ENCODE measurements at places on chromosomes 16 and 17.

- no peak for DNase-seq
Observed at GRCh38 chr16:67173808-67174705, 3.7 kb downstream of the NOL3 start.

DNA sequence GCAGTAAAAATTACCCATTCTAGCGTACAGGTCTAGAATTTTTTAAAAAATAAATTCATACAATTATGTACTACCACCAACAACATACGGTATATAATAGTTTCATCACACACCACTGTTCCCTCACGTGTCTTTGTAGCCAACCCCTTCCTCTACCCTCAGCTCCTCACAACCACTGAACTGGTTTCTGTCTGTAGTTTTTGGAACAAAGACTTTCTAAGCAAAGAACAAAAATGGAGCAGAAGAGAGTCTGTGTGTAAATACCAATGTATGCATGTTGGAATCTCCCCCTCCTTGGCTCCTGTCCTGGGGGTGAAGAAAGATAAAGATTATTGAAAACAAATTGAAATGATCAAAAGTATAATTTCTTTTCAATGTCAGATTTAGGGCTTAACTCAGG, 31.9 kb upstream of the CCR7 start:
- DNase-seq: no peak

GRCh38 chr16:51691109-51691508, 540.0 kb upstream of the SALL1 start:
- DNase-seq: no peak

DNA sequence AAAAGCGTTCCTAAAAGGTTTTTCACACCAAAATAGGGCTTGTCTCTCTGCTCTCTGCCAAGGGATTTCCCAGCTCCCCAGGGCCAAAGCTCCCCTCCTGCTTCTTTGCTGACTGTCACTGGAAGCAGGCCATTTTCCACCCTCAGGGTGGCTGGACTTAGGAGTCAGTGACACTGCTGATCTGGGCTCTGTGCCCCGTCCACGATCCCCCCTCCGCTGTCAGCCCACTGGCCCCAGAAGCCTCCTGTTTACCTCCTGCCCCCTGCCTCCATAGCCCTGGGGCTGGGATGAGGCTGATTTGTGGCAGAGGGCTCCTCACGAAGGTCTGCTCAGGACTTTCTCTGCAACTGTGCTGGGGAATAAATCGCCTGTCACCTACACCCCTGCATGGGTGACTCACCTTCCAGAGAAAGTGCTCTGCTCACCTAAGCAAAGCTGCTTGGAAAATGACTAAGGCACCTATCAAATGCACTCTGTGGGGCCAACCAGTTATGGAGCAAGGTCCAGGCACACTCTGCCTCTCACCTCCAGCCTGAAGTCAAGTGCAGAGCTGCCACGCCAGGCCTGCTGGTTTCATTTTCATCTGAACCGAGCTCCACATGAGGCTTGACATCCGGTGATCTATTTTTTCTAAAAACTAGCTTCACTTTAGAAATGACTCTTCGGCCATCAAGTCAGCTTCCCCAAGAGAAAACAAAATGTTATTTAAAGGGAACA, 4.9 kb downstream of the MAP3K14 start:
- DNase-seq: no peak

- DNase-seq: no peak
Observed at GRCh38 chr16:70432723-70433457, 6.0 kb downstream of the ST3GAL2 start.

GRCh38 chr16:58121132-58121531, 8.0 kb downstream of the CFAP20 start:
- no peak for DNase-seq

- no peak for DNase-seq
Observed at GRCh38 chr17:53934931-53935330, 112.2 kb downstream of the KIF2B start.

All from NCI-H1436 treated with DMSO at 0.1 percent for 48 hours (cell line).